ENCODE measurements at places on chromosomes 12 and 14. TPM values are rescaled to one million over a fixed set of nuclear protein-coding genes. Genes with fewer than 3 reads are reported as not detected.

DNA sequence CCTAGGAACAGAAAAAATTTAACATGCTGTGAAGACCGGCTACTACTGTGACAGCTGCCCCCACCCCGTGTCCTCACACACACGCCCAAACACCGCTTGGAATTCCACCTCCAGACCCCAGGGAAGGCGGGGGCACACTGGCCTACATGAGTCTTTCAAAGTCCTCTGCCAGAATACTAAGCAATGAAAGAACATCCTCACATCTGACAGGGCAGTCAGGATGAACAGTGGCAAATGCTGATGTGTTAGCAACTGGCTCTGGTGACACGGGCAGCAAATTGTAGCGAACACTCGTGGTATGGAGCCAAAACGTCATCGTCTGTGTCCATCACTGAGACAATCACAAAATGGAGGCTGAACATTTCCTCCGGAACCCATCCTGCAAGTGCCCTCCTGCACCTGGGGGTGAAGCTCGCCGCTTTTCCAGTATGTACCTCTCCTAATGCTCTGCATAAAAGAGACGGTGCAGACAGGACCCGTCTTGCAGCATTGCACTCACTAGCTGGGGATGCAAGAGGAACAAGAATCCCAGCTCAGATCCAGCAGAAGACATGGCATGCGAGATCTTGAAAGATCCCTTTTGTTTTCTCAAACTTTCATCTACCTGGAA lies 94.8 kb downstream of the BCL11B start:
- H3K27me3 ChIP-seq = no peaks in the 10 kb centered on the region
- H3K4me3 ChIP-seq = no peak overlapping the region
- H3K36me3 ChIP-seq = no peaks in the 10 kb centered on the region

BTBD7 gene
- total RNA-seq = 30.1 TPM

KLHL28 gene
- total RNA-seq = 14.8 TPM

DNA sequence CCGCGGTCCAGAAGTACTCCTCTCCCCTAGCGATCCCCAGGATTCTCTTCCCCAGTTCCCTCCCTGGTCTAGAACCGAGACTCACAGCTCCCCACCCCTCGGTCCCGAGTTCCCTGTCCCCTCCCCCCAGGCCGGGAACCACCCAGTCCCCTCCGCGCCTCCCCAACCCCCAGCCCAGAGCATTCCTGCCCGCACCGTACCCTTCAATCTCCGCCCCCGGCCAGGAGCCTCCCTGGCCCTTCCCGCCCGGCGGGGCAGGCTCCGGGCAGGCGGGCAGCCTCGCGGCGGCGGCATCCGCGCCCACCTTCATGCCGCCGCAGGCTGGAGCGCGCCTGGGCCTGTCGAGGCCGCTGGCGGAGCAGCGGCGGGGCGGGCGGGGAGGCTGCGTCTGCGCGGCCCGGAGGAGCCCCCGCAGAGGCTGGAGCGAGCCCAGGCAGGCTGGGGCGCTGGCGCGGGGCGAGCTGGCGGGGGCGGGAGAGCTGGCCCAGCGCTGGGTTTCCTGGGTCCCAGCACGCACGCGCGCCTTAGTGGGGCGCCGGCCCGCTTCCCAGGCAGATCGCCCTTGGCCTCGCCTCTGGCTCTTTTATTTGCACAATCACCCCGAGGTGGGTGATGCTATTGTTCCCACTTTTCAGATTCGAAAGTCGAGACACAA lies 22.2 kb upstream of the GPR132 start:
- no peak overlapping the region for H3K27ac ChIP-seq
- peak overlapping the region; percentile 58 for H3K4me3 ChIP-seq
- H3K27me3 ChIP-seq = peaks cover 39% of the 10 kb centered on the region
- peak; percentile 76 for DNase-seq

- no peaks in the 10 kb centered on the region for H3K36me3 ChIP-seq
- no peaks in the 10 kb centered on the region for H3K27me3 ChIP-seq
- DNase-seq = no peak
- no peak overlapping the region for H3K27ac ChIP-seq
- no peak overlapping the region for H3K4me3 ChIP-seq
- peaks cover 21% of the 10 kb centered on the region for H3K4me1 ChIP-seq
Measured at GRCh38 chr12:107642240-107642639, 43.4 kb upstream of the PWP1 start.

HNRNPC gene
- 1,681 TPM for total RNA-seq

DNA sequence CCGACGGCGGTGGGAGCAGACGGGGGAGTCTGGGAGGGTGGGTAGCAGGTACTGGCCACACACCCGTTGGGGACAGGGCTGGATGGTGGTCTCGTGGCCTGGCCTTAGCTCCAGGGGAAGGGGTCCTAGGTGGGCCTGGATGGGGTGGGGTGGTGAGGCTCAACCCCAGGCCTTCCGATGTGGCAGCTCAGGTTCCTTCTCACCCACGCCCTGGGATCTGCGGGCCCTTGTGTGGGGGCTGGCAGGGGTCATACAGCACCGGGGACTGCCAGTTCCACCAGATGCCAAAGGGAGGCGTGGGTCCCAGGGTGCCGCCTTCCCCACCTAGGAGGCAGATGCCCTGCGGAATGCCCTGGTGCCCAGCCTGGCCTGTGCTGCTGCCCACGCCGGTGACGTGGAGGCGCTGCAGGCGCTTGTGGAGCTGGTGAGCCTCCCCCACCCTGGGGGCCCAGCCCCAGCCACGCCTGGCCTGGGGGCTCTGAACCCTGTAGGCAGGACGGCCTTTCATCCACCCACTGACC lies 21.0 kb downstream of the ASPG start:
- H3K36me3 ChIP-seq = no peaks in the 10 kb centered on the region
- DNase-seq = no peak
- peaks cover 18% of the 10 kb centered on the region for H3K4me1 ChIP-seq
- no peaks in the 10 kb centered on the region for H3K27me3 ChIP-seq
- H3K4me3 ChIP-seq = no peak overlapping the region

GRCh38 chr12:9776781-9777180 lies 16.1 kb upstream of the CD69 start:
- H3K4me3 ChIP-seq = no peak overlapping the region
- no peak overlapping the region for H3K27ac ChIP-seq

VDR gene
- total RNA-seq = 0.09 TPM

PELI2 gene
- 27.2 TPM for total RNA-seq

LLPH gene
- total RNA-seq = 6.0 TPM

DNA sequence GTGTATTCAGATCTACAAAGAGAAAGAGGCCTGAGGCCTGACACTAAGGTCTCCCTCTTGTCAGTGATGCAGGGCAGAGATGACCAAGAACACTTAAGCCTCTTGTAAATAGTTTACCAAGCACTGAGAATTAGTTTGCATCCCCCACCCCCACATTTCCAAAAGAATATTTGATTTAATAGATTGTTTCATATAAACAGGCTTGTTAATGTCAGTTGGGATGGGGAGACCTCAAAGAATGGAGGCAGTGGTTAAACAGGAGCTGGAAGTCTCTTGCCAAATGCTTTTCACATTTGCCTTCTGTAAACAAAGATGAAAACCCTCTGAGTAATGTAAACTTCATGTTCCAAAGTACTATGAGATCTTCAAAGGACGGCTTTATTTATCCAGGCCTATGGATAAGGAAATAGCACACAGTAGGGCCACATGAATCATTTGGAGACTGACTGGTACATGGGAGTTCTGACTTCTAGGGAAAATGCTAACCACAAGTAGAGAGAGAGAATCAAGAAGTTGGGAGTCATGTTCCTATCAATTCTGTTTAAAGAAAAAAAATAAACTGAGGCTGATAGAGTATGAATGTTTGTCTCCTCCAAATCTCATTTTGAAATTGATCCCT lies 234.7 kb downstream of the ANO2 start:
- no peak overlapping the region for H3K27ac ChIP-seq
- no peaks in the 10 kb centered on the region for H3K36me3 ChIP-seq
- H3K27me3 ChIP-seq = no peaks in the 10 kb centered on the region
- DNase-seq = no peak
- H3K4me1 ChIP-seq = no peaks in the 10 kb centered on the region

DNA sequence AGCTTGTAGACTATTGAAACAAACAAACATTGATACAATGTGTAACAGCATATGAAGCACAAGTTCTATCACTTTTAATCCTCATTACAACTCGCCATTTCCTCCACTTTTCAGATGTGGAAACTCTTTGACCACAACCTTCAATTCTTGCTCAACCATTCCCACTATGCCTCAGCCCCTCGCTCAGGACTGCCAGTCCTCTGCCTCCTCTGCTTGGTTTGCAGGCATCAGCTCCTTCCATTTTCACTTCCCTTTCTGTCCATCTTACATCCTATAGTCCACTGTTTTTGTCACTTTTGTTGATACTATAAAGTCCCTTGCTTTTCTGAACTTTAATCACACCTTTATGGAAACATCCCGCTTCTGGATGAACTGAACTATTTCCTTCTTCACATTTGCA lies 28.2 kb upstream of the CD27 start:
- no peaks in the 10 kb centered on the region for H3K4me1 ChIP-seq
- H3K4me3 ChIP-seq = no peak overlapping the region
- DNase-seq = no peak
- H3K27ac ChIP-seq = no peak overlapping the region

DNA sequence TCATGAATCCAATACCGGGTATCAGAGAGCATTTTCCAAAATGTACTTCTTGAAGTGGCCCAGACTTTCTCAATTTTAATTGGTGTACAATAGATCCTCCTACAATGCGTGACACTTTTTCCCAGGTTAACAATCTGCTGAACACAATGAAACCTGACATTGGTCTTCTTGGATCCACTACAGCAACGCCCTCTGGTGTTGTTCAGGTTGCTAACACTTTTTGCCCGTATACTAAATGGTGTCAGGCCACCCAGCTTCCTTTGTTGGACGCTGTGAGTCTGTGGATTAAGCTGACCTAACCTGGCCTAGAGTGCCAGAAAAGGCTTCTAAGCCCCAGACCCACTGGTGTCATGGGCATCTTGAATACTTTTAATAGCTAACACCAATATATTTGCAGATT lies 89.2 kb downstream of the KCNK10 start:
- H3K27ac ChIP-seq = no peak overlapping the region
- no peaks in the 10 kb centered on the region for H3K36me3 ChIP-seq
- peak; percentile 71 for DNase-seq
- no peaks in the 10 kb centered on the region for H3K27me3 ChIP-seq
- peaks cover 22% of the 10 kb centered on the region for H3K4me1 ChIP-seq

SELPLG gene
- total RNA-seq = not detected

RASSF8 gene
- total RNA-seq = 53.9 TPM

- H3K27ac ChIP-seq = no peak overlapping the region
- H3K4me1 ChIP-seq = no peaks in the 10 kb centered on the region
- H3K27me3 ChIP-seq = no peaks in the 10 kb centered on the region
- H3K4me3 ChIP-seq = no peak overlapping the region
- no peak for DNase-seq
Measured at GRCh38 chr14:89673512-89674225, 256.6 kb upstream of the FOXN3 start.

SIX1 gene
- 0.28 TPM for total RNA-seq

NDRG2 gene
- 1.3 TPM for total RNA-seq

DNA sequence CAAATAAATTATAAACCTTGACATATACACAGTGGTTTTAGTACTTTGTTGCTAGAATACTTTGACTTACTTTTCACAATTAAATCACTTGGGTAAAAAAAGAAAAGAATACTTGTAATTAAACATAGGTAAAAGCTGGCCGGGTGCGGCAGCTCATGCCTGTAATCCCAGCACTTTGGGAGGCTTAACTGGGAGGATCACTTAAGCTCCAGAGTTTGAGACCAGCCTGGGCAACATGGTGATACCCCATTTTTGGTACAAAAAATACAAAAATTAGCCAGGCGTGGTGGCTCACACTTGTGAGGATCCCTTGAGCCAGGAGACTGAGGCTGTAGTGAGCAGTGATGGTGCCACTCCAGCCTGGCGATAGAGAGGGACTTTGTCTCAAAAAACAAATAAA lies 7.8 kb downstream of the STX2 start:
- H3K4me3 ChIP-seq = no peak overlapping the region
- H3K27me3 ChIP-seq = no peaks in the 10 kb centered on the region
- peaks cover 25% of the 10 kb centered on the region for H3K4me1 ChIP-seq
- no peak for DNase-seq
- no peak overlapping the region for H3K27ac ChIP-seq
- no peaks in the 10 kb centered on the region for H3K36me3 ChIP-seq

- no peak for DNase-seq
- no peaks in the 10 kb centered on the region for H3K4me1 ChIP-seq
- no peaks in the 10 kb centered on the region for H3K27me3 ChIP-seq
- H3K4me3 ChIP-seq = no peak overlapping the region
- peaks cover 8% of the 10 kb centered on the region for H3K36me3 ChIP-seq
Measured at GRCh38 chr14:102035914-102036313, 50.9 kb downstream of the HSP90AA1 start.

GRCh38 chr12:15274561-15274967 lies 47.7 kb upstream of the PTPRO start:
- no peaks in the 10 kb centered on the region for H3K27me3 ChIP-seq
- no peak overlapping the region for H3K4me3 ChIP-seq
- no peaks in the 10 kb centered on the region for H3K4me1 ChIP-seq

GRCh38 chr12:106757623-106758348 lies 16.7 kb upstream of the RIC8B start:
- no peak overlapping the region for H3K4me3 ChIP-seq
- no peaks in the 10 kb centered on the region for H3K36me3 ChIP-seq
- no peak for DNase-seq
- peaks cover 38% of the 10 kb centered on the region for H3K4me1 ChIP-seq

OTOGL gene
- 0.13 TPM for total RNA-seq

- H3K36me3 ChIP-seq = no peaks in the 10 kb centered on the region
- peak overlapping the region; percentile 64 for H3K27ac ChIP-seq
- DNase-seq = peak; percentile 62
- no peaks in the 10 kb centered on the region for H3K27me3 ChIP-seq
Measured at GRCh38 chr12:105813201-105813600, 325.6 kb downstream of the NUAK1 start.

GRCh38 chr12:14836336-14837210 lies 6.8 kb downstream of the ART4 start:
- H3K36me3 ChIP-seq = no peaks in the 10 kb centered on the region
- no peak overlapping the region for H3K27ac ChIP-seq
- no peak for DNase-seq

DNA sequence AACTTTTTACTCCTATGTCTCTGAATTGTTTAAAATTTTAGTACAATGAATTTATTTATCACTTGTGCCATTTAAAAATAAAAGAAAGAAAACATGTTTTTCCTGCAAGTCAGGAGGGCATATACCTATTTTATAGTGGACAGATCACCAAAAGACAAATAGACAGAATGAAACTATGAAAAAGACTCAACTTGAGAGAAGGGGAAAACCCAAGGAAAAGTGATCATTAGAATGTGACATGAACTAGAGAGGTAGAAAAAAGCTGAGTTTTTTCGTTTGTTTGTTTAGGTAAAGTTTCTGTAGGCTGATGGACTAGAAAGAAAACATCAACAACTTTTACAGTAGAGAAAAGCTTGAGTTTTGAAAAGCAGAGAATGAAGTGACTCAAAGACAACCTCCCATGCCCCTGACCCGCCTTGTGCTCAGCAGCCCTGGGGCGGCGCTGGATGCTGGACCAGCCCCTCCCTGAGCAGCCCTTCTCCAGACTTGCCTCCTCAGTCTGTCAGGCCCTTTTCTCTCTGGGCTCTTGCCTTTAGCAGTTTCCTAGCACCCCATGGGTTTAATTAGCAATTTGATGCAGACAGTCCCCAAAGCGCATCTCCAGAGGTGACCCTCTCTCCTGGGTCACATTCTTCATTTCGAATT lies 95.1 kb upstream of the ARID2 start:
- H3K4me3 ChIP-seq = no peak overlapping the region
- no peaks in the 10 kb centered on the region for H3K27me3 ChIP-seq
- peak; percentile 13 for DNase-seq
- no peak overlapping the region for H3K27ac ChIP-seq
- no peaks in the 10 kb centered on the region for H3K36me3 ChIP-seq
- H3K4me1 ChIP-seq = peaks cover 16% of the 10 kb centered on the region

GRCh38 chr14:91048265-91048664 lies 12.2 kb downstream of the RPS6KA5 start:
- no peak overlapping the region for H3K4me3 ChIP-seq
- no peak overlapping the region for H3K27ac ChIP-seq
- no peaks in the 10 kb centered on the region for H3K27me3 ChIP-seq
- no peak for DNase-seq
- peaks cover 10% of the 10 kb centered on the region for H3K4me1 ChIP-seq
- H3K36me3 ChIP-seq = no peaks in the 10 kb centered on the region

Measured in neural progenitor cell (in vitro differentiated cells).